Osteoblast (primary cell): ENCODE measurements at places on chromosomes 12 and 14. TPM values are rescaled to one million over a fixed set of nuclear protein-coding genes. Genes with fewer than 3 reads are reported as not detected.

Gene CLEC2A
- not detected in 2 replicates for total RNA-seq

Gene TAS2R9
- total RNA-seq: not detected in 2 replicates

DNA sequence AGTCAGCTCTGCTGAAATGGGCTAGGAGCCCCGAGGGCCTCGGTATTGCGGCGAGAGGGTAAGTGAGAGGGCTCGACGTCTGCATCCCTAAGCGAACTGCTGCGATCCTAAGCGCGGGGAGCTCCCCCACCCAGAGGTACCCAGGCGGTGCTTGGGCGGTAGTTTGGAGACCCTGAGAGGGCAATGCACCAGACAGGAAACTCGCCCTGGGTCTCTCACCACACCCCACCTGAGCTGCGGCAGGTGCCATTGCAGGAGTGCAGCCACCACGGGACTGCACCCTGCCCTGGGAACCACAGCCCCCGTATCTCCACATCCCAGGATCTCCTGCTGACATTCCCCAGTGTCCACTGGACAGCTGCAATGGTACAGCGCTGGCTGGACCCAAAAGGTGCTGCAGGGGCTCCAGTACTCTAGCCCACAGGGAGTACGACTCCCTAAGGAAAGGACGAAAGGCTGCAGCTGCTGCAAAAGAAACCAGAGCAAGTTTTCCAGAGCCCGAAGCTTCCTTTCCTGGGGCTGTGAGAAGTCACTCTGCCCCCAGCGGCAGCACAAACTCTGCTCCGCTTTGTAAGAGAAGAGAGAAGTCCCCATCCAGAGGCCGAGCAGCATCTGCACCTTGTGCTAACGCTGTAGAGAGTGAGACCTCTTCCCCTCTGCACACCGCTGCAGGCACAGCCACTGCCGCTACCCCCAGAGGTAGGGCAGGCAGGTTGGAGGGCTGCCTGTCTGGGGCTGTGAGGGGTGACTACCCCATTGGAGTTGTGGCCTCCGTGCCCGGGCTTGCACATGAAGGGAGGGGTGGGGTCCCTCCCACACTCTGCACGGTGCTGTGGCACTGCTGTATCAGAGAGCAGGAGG, 31.1 kb upstream of the MON2 start:
- no peaks in the 10 kb centered on the region for H3K36me3 ChIP-seq
- H3K27me3 ChIP-seq: peaks cover 14% of the 10 kb centered on the region
- H3K4me3 ChIP-seq: peak overlapping the region; percentile 76
- DNase-seq: peak; percentile 90

DNA sequence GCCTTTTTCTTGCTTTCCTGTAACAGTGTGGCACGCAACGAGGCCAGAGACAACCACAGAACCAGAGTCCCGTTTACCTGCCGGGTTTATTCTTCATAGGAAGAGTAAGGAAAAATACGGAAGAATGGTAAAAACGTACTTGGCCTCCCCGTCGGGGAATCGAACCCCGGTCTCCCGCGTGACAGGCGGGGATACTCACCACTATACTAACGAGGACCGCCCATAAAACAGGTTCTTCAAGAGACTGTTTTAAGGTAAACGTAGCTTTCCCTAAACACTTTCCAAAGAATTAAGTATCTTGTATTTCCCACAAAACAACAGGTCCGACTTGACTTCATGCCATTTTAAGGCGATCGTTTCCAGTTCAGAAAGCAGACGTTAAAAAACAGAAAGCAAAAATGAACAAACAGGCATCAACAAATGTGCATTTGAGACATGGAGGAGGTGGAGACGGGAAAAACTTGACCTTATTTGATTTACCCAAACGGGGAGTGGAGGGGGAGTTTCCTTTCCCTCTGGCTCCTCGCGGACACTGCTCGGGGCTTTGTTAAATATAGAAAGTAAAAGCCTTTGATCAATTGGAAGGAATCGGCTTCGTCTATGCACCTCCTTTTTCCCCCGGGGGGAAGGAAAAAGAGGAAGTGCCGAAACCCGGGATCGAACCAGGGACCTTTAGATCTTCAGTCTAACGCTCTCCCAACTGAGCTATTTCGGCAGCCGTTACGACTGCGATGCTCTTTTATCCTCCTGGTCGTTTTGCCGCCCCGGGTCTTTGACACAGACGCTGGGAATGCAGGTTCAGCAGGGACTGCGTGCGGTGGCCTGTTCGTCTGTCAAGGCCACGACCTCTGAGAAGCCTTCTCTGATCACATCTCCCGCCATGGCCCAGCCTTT, 13.0 kb upstream of the UBC start:
- peaks cover 12% of the 10 kb centered on the region for H3K4me1 ChIP-seq
- no peaks in the 10 kb centered on the region for H3K36me3 ChIP-seq
- DNase-seq: peak; percentile 92
- H3K27me3 ChIP-seq: no peaks in the 10 kb centered on the region
- peak overlapping the region; percentile 88 for H3K27ac ChIP-seq

- no peak overlapping the region for H3K4me3 ChIP-seq
- no peak overlapping the region for H3K27ac ChIP-seq
- no peaks in the 10 kb centered on the region for H3K4me1 ChIP-seq
- H3K36me3 ChIP-seq: no peaks in the 10 kb centered on the region
- no peak for DNase-seq
- no peaks in the 10 kb centered on the region for H3K27me3 ChIP-seq
These were observed 65.9 kb upstream of the CCDC198 start for GRCh38 chr14:57559576-57559975.

DNA sequence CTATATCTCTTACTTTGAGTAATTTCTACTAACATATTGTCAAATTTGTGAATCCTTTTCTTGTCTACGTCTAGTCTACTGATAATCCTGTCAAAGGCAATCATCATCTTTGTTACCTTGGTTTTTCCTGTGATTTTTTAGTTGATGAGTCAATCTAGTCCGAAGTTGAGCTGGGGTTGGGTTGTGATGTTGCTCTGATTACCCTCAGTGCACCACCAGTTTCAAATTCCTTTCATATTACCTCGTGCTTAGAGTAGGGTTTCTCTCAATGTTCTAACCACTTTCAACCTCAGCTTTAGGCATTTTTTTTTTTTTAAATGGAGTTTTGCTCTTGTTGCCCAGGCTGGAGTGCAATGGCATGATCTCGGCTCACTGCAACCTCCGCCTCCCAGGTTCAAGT, 186.8 kb downstream of the BTG1 start:
- H3K4me1 ChIP-seq: no peaks in the 10 kb centered on the region
- DNase-seq: peak; percentile 85
- no peaks in the 10 kb centered on the region for H3K36me3 ChIP-seq
- H3K27ac ChIP-seq: no peak overlapping the region
